Stimulated activated CD8-positive, alpha-beta memory T cell treated with anti-CD3 and anti-CD28 coated beads, Interleukin-7, amount 100 ng/mL, for 1 hour (primary cell): ENCODE measurements at places on chromosomes 11 and 22.

GRCh38 chr22:40605761-40606160 is 30.8 kb downstream of the MRTFA start:
- no peak for DNase-seq

GRCh38 chr11:129259931-129260348 is 67.8 kb upstream of the ARHGAP32 start:
- DNase-seq = no peak

GRCh38 chr11:20611892-20612291 is 12.5 kb downstream of the SLC6A5 start:
- DNase-seq = no peak

- DNase-seq = no peak
These were observed 203.7 kb downstream of the MN1 start for GRCh38 chr22:27597703-27598444.

- DNase-seq = no peak
These were observed 123.4 kb upstream of the SEZ6L start for GRCh38 chr22:26045860-26046259.

DNA sequence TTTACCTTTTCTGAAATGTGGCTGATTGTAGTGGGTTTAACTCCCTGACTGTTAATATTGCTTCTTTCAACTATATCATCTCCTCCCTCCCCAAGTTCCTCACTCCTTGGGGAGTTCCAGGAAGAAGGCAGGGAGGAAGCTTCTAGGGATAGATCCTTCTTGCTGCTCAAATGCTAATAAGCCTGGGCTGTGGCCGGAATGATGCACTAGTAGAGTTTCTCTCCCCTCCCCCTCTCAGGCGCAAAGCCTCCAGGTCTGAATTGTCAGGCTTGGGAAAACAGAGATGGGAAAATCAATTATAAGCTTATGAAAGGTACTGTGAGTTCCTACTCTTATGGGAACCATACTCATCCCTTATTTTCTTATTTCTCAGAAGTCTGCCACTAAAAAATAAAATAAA is 30.8 kb downstream of the FEZ1 start:
- DNase-seq = no peak

DNA sequence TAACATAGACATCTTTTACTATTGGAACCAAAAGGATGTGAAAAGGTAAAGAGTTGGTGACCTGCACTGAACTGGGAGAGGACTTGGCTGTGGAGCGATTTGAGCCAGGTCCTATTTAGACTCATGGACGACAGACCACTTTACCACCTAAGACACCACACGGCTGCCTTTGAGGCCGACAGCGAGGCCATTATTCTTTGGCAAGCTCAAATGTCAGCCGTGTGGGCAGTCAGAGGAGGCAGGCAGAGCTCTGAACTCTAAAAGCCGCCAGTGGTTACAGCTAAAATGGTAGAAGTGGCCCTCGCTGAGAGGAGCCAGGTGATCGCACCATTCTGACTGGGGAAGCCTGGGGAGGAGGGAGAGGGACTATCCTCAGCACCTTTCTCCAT is 50.5 kb downstream of the SCUBE1 start:
- DNase-seq = no peak

GRCh38 chr11:95461348-95461747 is 230.3 kb upstream of the SESN3 start:
- no peak for DNase-seq

- no peak for DNase-seq
These were observed 76.0 kb downstream of the UBASH3B start for GRCh38 chr11:122731500-122731913.

DNA sequence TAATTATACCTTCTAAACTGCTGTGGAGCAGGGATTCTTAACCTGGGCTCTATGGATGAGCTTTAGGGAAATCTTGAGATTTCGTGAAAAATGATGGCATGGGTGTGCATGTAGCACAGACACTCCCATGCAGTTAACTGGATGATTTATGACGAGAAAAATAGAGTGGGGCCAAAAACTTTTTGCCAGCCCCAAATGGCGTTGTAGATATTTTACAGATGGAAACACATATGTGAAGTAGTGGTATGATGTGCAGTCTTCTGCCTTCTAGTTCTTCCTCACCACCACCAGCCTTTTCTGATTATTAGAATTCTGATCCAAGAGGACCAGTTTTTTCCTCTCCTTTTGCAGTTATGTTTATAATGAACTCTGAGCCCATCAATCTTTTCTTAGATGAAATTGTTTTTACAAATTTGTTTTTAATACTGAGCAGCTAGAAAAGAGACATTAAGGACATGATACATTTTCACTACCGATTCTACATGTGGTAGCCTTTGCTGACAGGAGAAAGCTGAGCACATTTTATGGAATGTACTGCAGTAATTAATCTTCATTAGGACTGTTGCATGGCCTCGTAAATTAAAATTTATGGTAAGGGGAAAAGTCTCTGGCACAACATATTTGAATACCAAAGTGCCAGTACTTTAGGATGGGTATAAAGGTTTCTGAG is 261.4 kb downstream of the DDX10 start:
- DNase-seq = no peak

- no peak for DNase-seq
These were observed 11.5 kb downstream of the YPEL4 start for GRCh38 chr11:57638005-57638781.

DNA sequence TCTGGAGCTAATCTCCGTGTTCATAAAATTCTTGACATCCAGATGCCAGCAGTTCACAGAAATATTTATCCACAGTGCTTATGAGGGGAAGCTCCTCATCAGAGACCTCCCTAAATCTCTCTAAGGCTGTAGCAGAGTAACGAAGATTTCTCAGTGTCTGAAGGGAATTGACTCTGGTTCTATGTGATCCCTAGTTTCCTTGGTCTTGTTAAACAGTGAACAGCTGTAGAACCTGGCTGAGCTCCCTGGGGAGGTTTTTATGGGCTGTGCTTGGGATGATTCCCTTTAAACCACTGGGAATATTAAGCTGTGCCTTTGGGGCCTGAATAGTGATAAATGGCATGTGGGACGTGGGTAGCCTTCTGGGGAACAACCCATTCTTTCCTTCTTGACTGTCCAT is 43.7 kb upstream of the ARHGAP20 start:
- DNase-seq = no peak

DNA sequence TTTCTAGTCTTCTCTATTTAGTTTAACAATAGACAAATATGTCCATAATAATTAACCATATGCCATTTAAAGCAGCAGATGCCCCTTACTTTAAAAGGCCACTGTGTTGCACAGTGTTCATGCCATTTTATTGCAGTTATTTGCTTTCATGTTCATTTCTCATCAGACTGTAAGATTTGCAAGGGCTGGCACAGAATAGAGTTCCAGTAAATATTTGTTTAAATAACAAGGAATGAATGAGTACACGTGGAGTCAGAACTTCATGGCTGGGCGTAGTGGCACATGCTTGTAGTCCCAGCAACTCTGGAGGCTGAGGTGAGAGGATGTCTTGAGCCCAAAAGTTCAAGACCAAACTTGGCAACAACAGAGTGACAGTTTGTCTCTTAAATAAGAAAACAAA is 1228.6 kb downstream of the LRRC4C start:
- DNase-seq = no peak

DNA sequence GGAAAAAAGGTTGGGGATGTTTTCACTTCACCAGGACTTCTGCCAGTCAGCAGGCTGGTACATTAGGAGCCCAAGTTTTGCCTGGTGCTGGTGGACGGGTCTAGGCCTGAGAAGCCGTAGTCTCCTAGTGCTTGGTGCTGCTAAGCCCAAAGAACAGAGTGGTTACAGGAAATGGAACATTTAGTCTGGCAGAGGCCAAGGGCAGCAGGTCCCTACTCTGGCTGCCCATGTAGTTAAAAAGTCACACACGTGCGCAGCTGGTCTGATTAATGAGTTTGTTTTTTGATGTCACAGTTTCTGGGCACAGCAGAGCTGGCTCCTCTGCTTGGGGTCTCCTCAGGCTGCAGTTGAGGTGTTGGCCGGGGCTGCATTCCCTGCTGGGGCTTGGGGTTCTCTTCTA is 20.6 kb downstream of the BCR start:
- no peak for DNase-seq

GRCh38 chr11:119832202-119832935 is 103.4 kb upstream of the NECTIN1 start:
- no peak for DNase-seq

GRCh38 chr22:36870250-36870649 is 9.4 kb downstream of the NCF4 start:
- no peak for DNase-seq

DNA sequence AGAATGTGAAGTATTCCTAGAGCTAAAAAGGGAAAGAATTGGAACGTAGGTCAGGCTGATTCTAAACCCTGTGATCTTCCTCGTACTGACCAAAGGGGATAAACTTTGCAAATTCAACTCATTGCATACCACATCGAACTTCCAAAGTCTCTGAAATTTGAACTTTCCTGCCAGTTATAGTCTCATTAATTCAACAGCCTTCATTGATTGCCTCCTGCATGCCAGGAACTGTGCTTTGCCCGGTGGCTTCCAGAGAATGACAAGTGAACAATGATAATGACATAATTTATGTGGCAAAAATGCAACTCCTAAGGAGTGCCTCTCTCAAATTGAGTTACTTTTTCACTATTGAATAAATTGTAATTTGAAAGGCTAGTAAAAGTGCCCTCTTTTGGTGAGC is 107.7 kb upstream of the LDLRAD3 start:
- DNase-seq = no peak

GRCh38 chr11:43012606-43013005 is 299.2 kb upstream of the API5 start:
- no peak for DNase-seq

- no peak for DNase-seq
These were observed 12.2 kb upstream of the SERPING1 start for GRCh38 chr11:57585301-57585700.

GRCh38 chr11:133787379-133788141 is 57.8 kb downstream of the SPATA19 start:
- no peak for DNase-seq

- no peak for DNase-seq
These were observed 60.5 kb downstream of the NAT10 start for GRCh38 chr11:34165786-34166555.

DNA sequence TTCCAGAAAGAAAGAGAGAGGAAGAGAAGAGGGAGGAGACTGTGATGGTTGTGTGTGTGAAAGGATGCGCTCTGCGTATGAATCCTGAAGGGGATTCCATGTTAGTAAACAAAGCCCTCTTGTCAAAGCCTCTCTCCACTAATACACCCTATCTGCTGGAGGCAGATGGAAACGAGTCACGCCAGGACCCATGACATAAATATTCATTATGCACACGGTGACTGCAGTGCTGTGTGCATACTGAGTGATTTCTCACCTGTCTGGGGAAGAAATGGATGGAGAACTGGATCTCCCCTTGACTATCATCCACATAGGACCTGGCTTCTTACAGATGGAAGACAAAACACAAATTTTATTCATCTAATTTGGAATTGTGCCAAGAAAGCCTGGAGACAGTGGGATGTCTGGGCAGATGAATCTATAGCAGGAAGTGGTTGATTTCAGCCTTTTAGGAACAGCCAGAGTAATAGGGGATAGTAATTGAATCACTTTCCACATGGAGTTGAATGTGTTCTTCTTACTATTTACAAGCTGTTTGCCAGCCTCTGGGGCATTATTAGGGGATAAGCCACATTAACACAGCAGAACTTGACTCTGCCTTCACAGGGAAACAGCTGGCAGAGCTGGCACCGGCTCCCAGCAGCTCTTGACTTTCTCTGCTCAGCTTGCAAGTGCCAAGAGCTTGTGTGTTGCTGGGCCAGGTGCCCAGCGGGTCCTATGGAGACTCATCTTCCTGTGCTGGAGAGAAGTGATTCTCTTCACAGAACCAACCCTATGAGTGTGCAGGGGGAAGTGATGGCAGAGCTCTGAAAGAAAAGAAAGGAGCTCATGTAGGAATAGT is 9.0 kb downstream of the MTNR1B start:
- no peak for DNase-seq
